Uterus (tissue), 4 donors: ENCODE measurements at places on chromosomes 13 and 19. TPM values are rescaled to one million over a fixed set of nuclear protein-coding genes. Genes with fewer than 3 reads are reported as not detected.

Gene METTL21C
- total RNA-seq: 0.41 TPM

DNA sequence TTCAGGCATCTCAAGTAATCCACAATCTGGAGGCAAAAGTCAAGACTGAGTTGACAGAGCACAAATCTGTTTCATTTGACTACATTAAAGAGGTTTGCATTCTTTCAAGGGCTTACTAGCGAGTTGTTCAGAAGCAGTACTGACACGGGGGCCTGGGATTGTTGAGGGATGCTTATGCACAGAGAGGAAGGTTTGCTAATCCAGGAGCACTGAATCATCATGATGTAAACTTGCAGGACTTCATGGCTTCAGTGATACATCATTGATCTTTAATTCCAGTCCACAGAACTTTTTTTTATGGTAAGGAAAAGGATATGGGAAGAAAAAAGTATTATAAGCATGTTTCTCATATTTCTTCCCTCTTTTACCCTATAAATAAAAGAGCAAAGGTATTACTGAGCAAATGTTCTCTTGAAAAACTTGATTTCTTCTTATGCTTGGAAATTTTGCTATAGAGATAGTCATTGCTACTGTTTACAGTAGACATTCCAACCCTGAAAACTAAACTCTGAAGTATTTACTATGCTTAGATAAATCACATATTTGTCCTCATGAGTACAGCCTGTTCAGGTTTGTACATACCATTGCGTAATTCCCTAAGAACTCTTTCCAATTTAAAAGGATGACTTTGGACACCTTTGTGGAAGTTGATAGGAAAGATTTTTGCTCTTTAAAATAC lies 65.8 kb upstream of the KPNA3 start:
- H3K27me3 ChIP-seq: no peaks in the 10 kb centered on the region
- no peaks in the 10 kb centered on the region for H3K4me1 ChIP-seq
- no peaks in the 10 kb centered on the region for H3K36me3 ChIP-seq
- H3K4me3 ChIP-seq: no peak overlapping the region
- DNase-seq: no peak

DNA sequence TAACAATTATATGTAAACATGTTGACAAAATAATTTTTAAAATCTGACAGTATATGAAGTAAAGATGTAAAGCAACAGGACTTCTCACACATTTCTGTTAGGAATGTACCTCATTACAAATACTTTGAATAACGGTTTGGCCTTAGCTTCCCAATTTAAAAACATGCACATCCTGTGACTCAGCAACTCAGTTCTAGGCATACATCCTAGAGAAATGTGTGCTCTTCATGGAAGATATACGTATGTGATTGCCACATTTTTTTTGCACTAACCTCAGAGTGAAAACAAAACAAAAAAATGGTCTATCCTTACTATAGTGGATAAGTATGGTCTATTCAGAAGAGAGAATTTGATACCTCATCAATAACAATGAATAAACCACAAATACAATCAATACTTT lies 314.6 kb downstream of the LIG4 start:
- no peaks in the 10 kb centered on the region for H3K36me3 ChIP-seq
- no peak for DNase-seq
- H3K27me3 ChIP-seq: no peaks in the 10 kb centered on the region

GRCh38 chr13:38898481-38898880 lies 92.2 kb downstream of the STOML3 start:
- H3K4me1 ChIP-seq: no peaks in the 10 kb centered on the region
- H3K36me3 ChIP-seq: no peaks in the 10 kb centered on the region
- H3K27me3 ChIP-seq: no peaks in the 10 kb centered on the region
- H3K27ac ChIP-seq: no peak overlapping the region
- no peak for DNase-seq

DNA sequence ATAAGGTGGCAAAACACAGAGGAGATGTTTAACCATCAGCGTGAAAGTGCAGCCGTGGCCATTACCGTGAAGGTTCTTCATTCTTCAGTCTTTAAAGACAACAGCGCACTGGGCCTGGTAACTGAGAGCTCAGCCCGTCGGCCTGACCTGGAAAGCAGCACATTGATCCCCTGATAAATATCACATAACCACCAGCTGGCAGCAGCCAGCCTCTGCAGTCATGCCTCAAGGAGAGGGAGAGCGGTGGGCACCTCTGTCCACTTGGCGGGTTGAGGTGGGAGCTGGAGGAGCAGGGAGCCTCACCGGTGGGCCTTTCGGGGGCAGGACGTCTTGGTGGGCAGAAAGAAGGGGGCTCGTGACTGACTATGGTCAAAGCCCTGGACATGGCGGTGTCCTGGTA lies 58.1 kb downstream of the MCF2L start:
- H3K36me3 ChIP-seq: no peaks in the 10 kb centered on the region
- no peak for DNase-seq
- H3K4me1 ChIP-seq: no peaks in the 10 kb centered on the region
- H3K27ac ChIP-seq: no peak overlapping the region
- no peak overlapping the region for H3K4me3 ChIP-seq
- no peaks in the 10 kb centered on the region for H3K27me3 ChIP-seq

Gene CTXN1
- 7.2 TPM for total RNA-seq

DNA sequence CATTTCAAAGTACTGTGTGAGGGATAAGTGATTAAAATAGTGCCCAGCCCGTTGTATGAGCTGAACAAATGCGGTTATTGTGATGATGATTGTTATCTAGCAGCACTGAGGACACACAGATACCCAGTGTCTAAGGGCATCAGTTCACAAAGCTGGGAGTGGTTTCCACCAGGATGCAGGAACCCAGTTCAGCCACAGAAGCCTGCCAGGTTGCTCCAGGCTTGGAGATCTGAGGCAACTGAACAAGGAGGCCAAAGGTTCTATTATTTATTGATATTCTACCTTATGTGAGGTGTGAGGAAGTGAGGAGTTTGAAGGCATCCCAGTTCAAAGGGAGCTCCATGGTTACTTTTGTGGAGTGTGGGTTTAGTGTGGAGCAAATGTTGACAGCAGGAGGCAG lies 13.2 kb downstream of the DIAPH3 start:
- H3K36me3 ChIP-seq: no peaks in the 10 kb centered on the region
- H3K4me3 ChIP-seq: no peak overlapping the region
- no peak overlapping the region for H3K27ac ChIP-seq
- H3K27me3 ChIP-seq: no peaks in the 10 kb centered on the region
- DNase-seq: no peak

Gene PABPC3
- total RNA-seq: 0.14 TPM

Gene GPR12
- total RNA-seq: not detected

DNA sequence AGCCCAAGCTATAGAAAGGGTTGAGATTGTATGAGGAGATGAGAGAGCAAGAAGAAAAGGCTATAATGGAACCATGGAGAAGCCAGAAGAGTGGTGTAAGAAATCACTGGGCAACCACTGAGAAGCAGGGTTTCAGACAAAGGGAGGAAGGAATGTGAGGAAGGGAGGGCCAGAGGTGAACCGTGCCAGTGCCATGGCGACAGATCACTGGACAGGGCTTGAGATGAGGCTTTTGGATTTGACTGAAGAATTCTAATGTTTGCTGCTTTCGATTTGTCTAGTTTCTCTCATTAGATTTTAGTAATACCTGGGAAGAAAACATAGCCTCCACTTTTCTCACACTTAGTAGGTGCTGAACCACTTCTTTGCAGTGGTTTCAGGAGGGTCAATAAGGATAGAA lies 6.3 kb upstream of the GPR183 start:
- peaks cover 13% of the 10 kb centered on the region for H3K4me1 ChIP-seq
- DNase-seq: no peak
- no peak overlapping the region for H3K4me3 ChIP-seq
- H3K36me3 ChIP-seq: no peaks in the 10 kb centered on the region
- H3K27ac ChIP-seq: peak overlapping the region; percentile 55

Gene CBLC
- total RNA-seq: not detected

GRCh38 chr19:38031423-38031770 lies 124.4 kb downstream of the SIPA1L3 start:
- DNase-seq: no peak
- no peaks in the 10 kb centered on the region for H3K36me3 ChIP-seq
- H3K27ac ChIP-seq: no peak overlapping the region

DNA sequence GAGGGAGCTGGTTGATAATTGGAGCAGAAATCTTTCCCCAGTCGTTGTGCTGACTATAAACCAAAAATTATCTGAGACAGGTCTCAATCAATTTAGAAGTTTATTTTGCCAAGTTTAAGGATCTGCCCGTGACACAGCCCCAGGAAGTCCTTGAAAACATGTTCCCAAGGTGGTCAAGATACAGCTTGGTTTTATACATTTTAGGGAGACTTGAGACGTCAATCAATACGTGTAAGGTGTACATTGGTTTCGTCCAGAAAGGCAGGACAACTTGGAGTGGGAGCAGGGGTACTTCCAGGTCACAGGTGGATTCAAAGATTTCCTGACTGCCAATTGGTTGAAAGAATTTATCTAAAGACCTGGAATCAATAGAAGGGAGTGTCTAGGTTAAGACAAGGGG lies 17.6 kb downstream of the CFAP97D2 start:
- no peaks in the 10 kb centered on the region for H3K27me3 ChIP-seq
- no peak overlapping the region for H3K4me3 ChIP-seq
- DNase-seq: no peak
- no peak overlapping the region for H3K27ac ChIP-seq
- no peaks in the 10 kb centered on the region for H3K4me1 ChIP-seq
- no peaks in the 10 kb centered on the region for H3K36me3 ChIP-seq

GRCh38 chr13:83248751-83249150 lies 633.5 kb downstream of the SLITRK1 start:
- H3K4me1 ChIP-seq: no peaks in the 10 kb centered on the region
- no peak overlapping the region for H3K27ac ChIP-seq
- H3K36me3 ChIP-seq: no peaks in the 10 kb centered on the region
- no peak overlapping the region for H3K4me3 ChIP-seq
- no peaks in the 10 kb centered on the region for H3K27me3 ChIP-seq

GRCh38 chr19:56912401-56913112 lies 72.0 kb upstream of the PEG3 start:
- no peak for DNase-seq
- no peaks in the 10 kb centered on the region for H3K4me1 ChIP-seq
- no peak overlapping the region for H3K27ac ChIP-seq
- H3K36me3 ChIP-seq: no peaks in the 10 kb centered on the region

- DNase-seq: no peak
- no peaks in the 10 kb centered on the region for H3K36me3 ChIP-seq
- H3K27ac ChIP-seq: no peak overlapping the region
- no peak overlapping the region for H3K4me3 ChIP-seq
- no peaks in the 10 kb centered on the region for H3K4me1 ChIP-seq
These were observed 205.7 kb downstream of the MYO16 start for GRCh38 chr13:108835083-108835482.

Gene SIAH3
- under 0.01 TPM for total RNA-seq

DNA sequence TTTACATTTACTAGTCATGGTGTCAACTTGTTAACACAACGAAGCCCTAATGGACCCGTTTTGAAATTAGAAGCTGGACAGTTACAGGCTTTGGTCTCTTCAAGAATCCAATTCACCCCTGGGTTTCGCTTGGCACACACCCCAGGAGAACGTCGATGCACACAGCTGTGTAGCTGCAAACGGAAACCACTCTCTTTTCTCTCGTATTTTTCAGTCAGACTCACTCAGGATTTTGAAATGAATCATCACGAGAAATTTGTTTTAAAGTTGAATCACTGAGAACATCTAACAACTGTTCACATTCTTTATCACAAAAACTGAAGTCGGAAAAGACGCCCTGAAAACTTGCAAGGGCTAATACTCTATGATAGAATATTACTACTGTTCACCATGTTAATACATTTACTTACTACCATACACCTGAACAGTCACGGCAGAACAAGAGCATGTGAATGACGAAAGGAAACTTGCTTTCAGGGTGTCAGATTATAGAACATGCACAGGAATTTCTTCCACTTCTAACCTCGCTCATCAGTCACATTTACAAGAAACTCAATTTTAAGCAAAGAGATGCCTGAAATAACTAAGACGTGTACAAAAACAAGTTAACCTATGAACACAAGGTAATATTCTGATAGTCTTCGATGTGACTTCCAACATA lies 4.7 kb downstream of the PNMA8A start:
- H3K36me3 ChIP-seq: no peaks in the 10 kb centered on the region
- no peaks in the 10 kb centered on the region for H3K27me3 ChIP-seq
- DNase-seq: peak; percentile 71
- H3K4me1 ChIP-seq: no peaks in the 10 kb centered on the region

DNA sequence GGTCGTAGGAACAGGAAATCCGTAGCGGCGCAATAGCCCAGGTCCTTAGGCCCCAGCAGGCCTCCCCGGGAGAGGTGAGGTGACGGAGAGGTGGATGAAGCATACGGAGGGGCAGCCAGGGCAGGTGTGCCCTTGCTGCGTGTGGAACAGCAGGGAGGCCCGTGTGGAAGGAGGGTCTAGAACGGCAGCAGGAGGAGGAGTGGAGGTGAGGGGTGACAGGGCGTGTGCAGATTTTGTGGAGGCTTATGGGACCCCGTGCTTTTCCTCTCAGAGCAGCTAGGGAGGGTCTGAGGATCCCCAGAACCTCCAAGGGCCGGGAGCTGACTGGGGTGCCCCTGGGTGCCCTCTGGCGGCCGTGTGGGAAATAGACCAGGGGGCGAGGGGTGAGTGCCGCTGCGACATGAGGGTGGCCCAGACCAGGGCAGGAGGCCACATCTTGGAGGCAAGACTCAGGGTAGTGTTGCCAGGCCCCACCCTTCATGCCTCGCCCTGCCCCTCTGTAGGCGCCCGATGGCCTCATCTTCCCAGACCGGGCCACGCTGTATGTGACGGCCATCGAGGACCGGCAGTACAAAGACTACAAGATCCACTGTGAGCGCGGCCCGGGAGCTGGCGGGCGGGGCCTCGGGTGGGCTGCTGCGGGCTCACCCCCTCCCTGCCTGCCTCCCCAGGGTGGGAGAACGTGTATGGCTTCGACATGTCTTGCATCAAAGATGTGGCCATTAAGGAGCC lies 5.0 kb upstream of the ADM5 start:
- peaks cover 4% of the 10 kb centered on the region for H3K4me1 ChIP-seq
- H3K36me3 ChIP-seq: no peaks in the 10 kb centered on the region
- H3K4me3 ChIP-seq: no peak overlapping the region
- no peak for DNase-seq

- H3K36me3 ChIP-seq: no peaks in the 10 kb centered on the region
- no peaks in the 10 kb centered on the region for H3K27me3 ChIP-seq
- no peak overlapping the region for H3K27ac ChIP-seq
- no peak for DNase-seq
These were observed 156.2 kb downstream of the COG6 start for GRCh38 chr13:39811696-39812095.

DNA sequence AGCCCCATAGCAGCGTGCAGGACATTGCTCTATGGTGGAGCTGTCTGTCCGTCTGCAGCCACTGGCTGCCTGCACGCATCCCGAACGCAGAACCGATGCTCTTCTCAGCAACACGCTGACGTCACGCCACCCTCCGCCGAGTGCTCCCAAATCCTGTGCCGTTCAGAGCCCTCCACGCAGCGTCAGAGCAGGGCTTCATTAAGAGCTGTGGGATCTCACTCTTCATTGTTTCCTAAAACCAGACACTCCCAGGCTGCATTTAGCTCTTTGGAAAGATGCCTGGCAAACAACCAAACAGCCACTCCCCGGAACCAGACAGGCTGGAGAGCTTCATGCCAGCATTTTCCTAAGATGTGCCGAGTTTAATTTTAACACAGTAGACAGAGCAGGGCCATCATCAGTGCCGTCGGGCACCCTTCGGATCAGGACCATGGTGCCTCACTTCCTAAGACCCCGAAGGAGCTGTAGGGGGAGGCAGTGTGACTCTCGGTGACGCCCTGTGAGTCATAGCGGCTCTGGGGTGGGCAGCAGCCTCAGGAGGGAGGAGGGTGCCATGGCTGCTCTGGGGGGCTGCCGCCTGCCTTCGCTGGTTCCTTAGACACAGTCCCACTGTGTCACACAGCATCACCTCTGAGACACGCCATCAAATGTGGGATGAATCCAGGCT lies 131.5 kb upstream of the MCF2L start:
- H3K36me3 ChIP-seq: no peaks in the 10 kb centered on the region
- no peak overlapping the region for H3K27ac ChIP-seq
- H3K27me3 ChIP-seq: no peaks in the 10 kb centered on the region
- DNase-seq: no peak
